ENCODE measurements at places on chromosomes 2 and 18. TPM values are rescaled to one million over a fixed set of nuclear protein-coding genes. Genes with fewer than 3 reads are reported as not detected.

The EDAR gene
- polyA plus RNA-seq: not detected

The CD8B2 gene
- polyA plus RNA-seq: 1.6 TPM

The CCDC150 gene
- polyA plus RNA-seq: 1.2 TPM

The CFAP65 gene
- polyA plus RNA-seq: 0.61 TPM

The CCBE1 gene
- 0.12 TPM for polyA plus RNA-seq

The FKBP7 gene
- 11.1 TPM for polyA plus RNA-seq

The NAT8 gene
- polyA plus RNA-seq: not detected

The ACTG2 gene
- 1.6 TPM for polyA plus RNA-seq

The IL1RL1 gene
- polyA plus RNA-seq: 1.7 TPM
